Activated T-helper 1 cell treated with anti-CD3 and anti-CD28 coated beads, Interleukin-12 subunit alpha, Interleukin-12 subunit beta, Interleukin-2, Interleukin-4 antibody, amounts not matched to agents 30 ng/mL and 10 ng/mL and 1 ng/mL, durations not matched to agents 14 hours and 24 hours and 36 hours (primary cell): ENCODE measurements at places on chromosomes 2 and 18. TPM values are rescaled to one million over a fixed set of nuclear protein-coding genes. Genes with fewer than 3 reads are reported as not detected.

DNA sequence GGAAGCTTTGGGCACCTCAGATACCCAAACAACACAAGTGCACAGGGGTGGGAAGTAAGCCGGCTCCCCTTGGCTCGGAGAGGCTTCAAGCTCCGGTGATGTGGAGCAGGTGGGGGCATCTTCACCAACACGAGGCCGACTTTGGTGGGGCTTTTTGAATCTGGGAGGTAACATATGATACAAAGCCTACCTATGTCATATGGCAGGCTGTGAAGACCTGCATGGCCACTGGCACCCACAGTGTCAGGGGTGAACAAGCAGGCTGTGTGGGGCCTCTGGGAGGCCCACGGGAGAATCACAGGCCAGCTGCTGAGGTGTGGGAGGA lies 109.0 kb downstream of the EIPR1 start:
- H3K36me3 ChIP-seq: peaks cover 13% of the 10 kb centered on the region
- no peak overlapping the region for H3K4me3 ChIP-seq
- DNase-seq: no peak
- no peaks in the 10 kb centered on the region for H3K27me3 ChIP-seq

DNA sequence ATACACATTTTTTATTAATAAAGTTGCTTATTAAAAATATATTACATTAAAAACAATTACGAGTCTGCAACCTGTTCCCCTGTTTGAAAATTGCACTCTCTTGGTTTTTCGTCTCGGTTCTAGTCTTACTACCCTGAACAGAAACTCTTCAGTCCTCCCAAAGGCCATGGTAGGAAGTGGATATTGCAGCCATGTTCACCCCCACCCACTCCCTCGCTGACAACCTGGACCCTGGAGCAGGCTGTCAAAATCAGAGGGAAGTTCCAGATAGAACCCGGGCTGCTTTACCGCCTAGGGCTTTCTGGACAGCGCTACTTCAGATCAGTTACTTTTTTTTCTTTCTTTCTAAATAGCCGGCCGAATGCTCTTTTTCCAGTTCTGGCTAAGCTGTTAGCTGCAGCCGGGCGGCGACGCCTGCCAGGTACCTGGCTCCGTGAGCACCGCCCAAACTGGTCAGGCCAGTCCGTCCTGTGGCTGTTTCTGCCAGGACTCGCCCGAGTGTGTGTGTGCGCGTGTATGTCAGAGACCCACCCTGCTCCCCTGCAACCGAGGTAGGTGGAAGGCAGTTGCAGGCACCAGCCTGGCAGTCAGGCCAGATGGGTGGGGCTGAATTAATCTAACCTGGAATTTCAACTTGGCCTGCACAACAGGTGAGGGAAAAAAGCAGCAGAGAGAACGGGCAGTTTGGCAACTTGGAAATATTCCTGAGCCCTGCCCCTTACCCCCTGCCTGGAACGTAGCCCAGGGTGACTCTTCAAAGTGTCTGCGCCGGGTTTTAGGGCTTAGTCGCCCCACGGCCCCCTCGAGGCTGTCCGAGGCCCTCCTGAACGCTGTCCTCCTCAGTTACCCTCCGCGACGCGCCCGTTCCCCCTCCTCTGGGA lies 1.1 kb upstream of the TET3 start:
- H3K4me1 ChIP-seq: peaks cover 83% of the 10 kb centered on the region
- H3K4me3 ChIP-seq: peak overlapping the region; percentile 81
- H3K36me3 ChIP-seq: peaks cover 18% of the 10 kb centered on the region
- H3K27me3 ChIP-seq: peaks cover 29% of the 10 kb centered on the region
- DNase-seq: no peak
- H3K27ac ChIP-seq: peak overlapping the region; percentile 87

- peaks cover 15% of the 10 kb centered on the region for H3K36me3 ChIP-seq
- H3K4me3 ChIP-seq: peak overlapping the region; percentile 97
- peaks cover 44% of the 10 kb centered on the region for H3K4me1 ChIP-seq
- H3K27ac ChIP-seq: peak overlapping the region; percentile 87
Observed at GRCh38 chr18:46174342-46175041, 70.3 kb downstream of the HAUS1 start.

DNA sequence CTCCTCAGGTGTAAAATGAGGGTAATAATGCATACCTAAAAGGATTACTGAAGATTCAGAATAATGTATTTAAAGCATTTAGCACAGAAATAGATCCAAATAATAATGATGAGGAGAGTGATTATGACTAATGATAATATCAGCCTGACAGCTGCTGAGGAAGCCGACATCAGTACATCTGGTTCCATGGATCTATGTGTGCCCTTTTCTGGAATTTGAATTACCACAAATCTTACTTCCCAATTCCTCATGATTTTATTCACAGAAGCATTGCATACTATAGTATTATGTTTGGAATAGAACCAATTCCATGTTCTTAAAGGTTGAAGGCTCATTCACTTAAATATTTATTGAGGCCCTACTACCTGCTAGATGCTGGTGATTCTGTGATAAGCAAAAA lies 248.9 kb upstream of the THUMPD2 start:
- no peak overlapping the region for H3K4me3 ChIP-seq
- no peak for DNase-seq
- H3K4me1 ChIP-seq: peaks cover 5% of the 10 kb centered on the region
- H3K27me3 ChIP-seq: no peaks in the 10 kb centered on the region
- no peaks in the 10 kb centered on the region for H3K36me3 ChIP-seq
- no peak overlapping the region for H3K27ac ChIP-seq

- peak; percentile 56 for DNase-seq
- H3K4me1 ChIP-seq: peaks cover 22% of the 10 kb centered on the region
- no peaks in the 10 kb centered on the region for H3K27me3 ChIP-seq
- peak overlapping the region; percentile 65 for H3K27ac ChIP-seq
- H3K4me3 ChIP-seq: peak overlapping the region; percentile 84
- H3K36me3 ChIP-seq: peaks cover 9% of the 10 kb centered on the region
Observed at GRCh38 chr18:2906704-2907549, 60.1 kb downstream of the EMILIN2 start.

- no peak for DNase-seq
- H3K4me1 ChIP-seq: no peaks in the 10 kb centered on the region
- no peak overlapping the region for H3K27ac ChIP-seq
- no peak overlapping the region for H3K4me3 ChIP-seq
Observed at GRCh38 chr2:106882673-106883072, 3.3 kb downstream of the ST6GAL2 start.

GRCh38 chr2:132448331-132448730 lies 31.7 kb downstream of the GPR39 start:
- H3K27ac ChIP-seq: no peak overlapping the region
- H3K4me1 ChIP-seq: no peaks in the 10 kb centered on the region
- no peak overlapping the region for H3K4me3 ChIP-seq
- H3K27me3 ChIP-seq: peaks cover 3% of the 10 kb centered on the region
- no peaks in the 10 kb centered on the region for H3K36me3 ChIP-seq

DNA sequence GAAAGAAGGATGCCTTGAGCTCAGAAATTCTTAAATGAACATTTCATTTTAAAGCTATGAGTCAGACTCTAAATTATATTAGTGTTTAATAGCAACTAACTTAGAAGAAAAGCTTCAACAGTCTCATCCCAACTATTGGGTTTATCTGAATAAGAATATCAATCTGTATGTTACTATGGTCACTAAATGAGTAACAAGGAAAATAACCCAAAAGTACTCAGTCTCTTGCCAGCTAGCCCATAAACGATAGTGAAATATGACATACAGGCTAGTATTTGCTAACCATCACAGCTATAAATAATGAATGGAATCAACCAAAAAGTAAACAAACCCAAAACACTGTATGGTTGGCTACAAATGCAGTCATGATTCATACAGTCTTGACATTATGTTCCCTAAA lies 174.9 kb downstream of the RAB3GAP1 start:
- H3K4me3 ChIP-seq: no peak overlapping the region
- H3K36me3 ChIP-seq: no peaks in the 10 kb centered on the region
- no peak overlapping the region for H3K27ac ChIP-seq

- no peaks in the 10 kb centered on the region for H3K27me3 ChIP-seq
- H3K36me3 ChIP-seq: no peaks in the 10 kb centered on the region
- no peak overlapping the region for H3K4me3 ChIP-seq
- H3K27ac ChIP-seq: no peak overlapping the region
Observed at GRCh38 chr2:155513248-155513647, 814.8 kb downstream of the KCNJ3 start.

GRCh38 chr2:29066271-29066860 lies 8.0 kb downstream of the PCARE start:
- peaks cover 5% of the 10 kb centered on the region for H3K4me1 ChIP-seq
- H3K27me3 ChIP-seq: no peaks in the 10 kb centered on the region
- no peak for DNase-seq
- no peak overlapping the region for H3K4me3 ChIP-seq

GRCh38 chr18:54872681-54873080 lies 44.4 kb downstream of the RAB27B start:
- DNase-seq: no peak
- no peak overlapping the region for H3K27ac ChIP-seq
- H3K27me3 ChIP-seq: no peaks in the 10 kb centered on the region
- H3K4me1 ChIP-seq: no peaks in the 10 kb centered on the region
- no peak overlapping the region for H3K4me3 ChIP-seq

GRCh38 chr2:46552079-46552478 lies 72.7 kb downstream of the TMEM247 start:
- H3K27me3 ChIP-seq: no peaks in the 10 kb centered on the region
- DNase-seq: no peak
- no peak overlapping the region for H3K27ac ChIP-seq
- H3K36me3 ChIP-seq: no peaks in the 10 kb centered on the region
- peaks cover 7% of the 10 kb centered on the region for H3K4me1 ChIP-seq
- no peak overlapping the region for H3K4me3 ChIP-seq

GRCh38 chr2:226450141-226450540 lies 349.5 kb downstream of the IRS1 start:
- peaks cover 6% of the 10 kb centered on the region for H3K27me3 ChIP-seq
- no peak overlapping the region for H3K4me3 ChIP-seq
- DNase-seq: no peak
- no peak overlapping the region for H3K27ac ChIP-seq
- H3K4me1 ChIP-seq: peaks cover 7% of the 10 kb centered on the region

DNA sequence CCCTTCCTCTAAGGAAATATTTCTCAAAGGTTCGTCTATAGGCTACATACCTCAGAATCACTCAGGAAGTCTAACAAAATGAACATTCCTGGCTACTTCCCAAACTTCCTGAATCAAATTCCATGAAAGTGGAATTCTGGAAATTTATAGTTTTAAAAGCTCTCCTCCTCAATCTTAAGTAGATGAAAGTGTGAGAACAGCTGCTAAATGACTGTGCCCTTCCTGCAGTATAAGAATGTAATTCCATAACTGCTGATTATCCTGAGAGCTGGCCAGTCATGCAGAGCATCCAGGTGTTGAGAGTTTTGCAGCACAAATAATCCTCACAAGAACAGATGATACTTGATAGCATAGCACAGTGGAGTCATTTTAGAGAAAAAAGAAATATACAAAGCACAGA lies 265.0 kb downstream of the KCNJ3 start:
- no peak overlapping the region for H3K4me3 ChIP-seq
- no peaks in the 10 kb centered on the region for H3K27me3 ChIP-seq
- no peaks in the 10 kb centered on the region for H3K36me3 ChIP-seq
- H3K27ac ChIP-seq: no peak overlapping the region

DNA sequence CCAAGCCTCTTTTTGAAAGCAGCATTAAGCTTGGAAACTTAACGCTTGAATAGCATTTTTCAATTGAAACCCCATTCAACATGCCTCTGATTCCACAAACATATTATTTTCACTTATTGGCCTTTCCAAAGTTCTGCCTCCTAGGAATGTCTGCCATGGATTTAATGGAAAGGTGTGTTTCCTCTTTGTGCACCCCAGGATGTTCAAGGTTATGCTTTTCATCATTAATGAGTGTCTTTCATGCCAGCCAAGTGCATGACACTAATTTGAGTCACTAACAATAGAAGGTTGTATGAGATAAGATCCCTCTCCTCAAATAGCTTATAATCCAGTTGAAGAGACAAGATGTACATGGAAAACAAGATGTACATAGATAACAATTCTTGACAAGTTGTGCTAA lies 84.7 kb downstream of the ALPK2 start:
- H3K27ac ChIP-seq: no peak overlapping the region
- H3K36me3 ChIP-seq: no peaks in the 10 kb centered on the region
- no peak overlapping the region for H3K4me3 ChIP-seq
- DNase-seq: no peak
- H3K4me1 ChIP-seq: peaks cover 83% of the 10 kb centered on the region
- H3K27me3 ChIP-seq: no peaks in the 10 kb centered on the region

DNA sequence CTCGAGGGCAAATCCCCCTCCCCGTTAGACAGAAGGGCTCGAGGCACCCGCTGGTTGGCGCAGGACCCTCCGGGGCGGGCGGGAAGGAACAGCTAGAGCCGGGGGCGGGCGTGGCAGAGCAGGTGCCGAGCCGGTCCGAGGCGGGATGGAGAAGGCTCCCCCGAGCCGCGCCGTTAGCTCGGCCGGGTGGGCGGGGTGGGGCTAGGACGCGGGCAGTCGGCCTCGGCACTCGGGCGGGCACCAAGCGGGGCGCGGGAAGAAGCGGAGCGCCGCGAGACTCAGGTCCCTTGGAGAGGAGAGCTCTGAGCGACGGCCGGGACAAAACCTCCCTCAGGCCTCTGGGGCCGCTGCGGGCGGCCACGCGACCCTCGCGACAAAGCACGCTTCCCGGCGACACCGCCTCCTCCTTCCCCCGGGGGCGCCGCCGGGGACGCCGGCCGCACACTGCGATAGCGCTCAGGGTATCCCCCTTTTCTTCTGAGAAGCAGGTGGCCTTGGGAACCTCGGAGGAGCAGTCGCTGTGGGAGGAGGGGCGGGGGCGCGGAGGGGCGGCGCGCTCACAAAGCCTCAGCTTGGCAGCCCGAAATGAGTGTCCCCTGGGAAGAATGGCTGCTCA lies 721 bp downstream of the FHOD3 start:
- no peak overlapping the region for H3K4me3 ChIP-seq
- no peak for DNase-seq
- H3K27me3 ChIP-seq: peaks cover 36% of the 10 kb centered on the region
- no peaks in the 10 kb centered on the region for H3K36me3 ChIP-seq
- no peak overlapping the region for H3K27ac ChIP-seq

DNA sequence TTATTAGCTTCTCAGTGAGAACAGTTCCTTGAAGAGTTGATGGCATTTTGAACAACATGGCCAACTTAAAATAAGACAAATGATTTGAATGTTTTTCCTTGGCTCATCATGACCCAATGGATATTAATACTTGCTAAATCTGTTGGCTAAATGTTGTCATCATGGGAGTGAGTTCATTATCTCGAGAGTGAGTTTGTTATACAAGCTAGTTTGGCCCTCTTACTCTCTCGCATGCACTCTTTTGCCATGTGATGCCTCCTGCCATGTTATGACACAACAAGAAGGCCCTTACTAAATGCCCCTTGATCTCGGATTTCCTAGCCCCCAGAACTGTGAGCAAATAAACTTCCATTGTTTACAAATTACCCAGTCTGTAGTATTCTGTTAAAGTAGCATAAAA lies 22.9 kb upstream of the SANBR start:
- no peak overlapping the region for H3K27ac ChIP-seq
- H3K36me3 ChIP-seq: peaks cover 24% of the 10 kb centered on the region
- H3K4me1 ChIP-seq: peaks cover 10% of the 10 kb centered on the region
- H3K4me3 ChIP-seq: no peak overlapping the region

Gene MALL
- 0.31 and 0.47 TPM in 2 replicates for total RNA-seq

Gene STPG4
- total RNA-seq: 0.34 TPM in 1 of 2 replicates, not detected in the other
